ENCODE measurements at places on chromosomes 3 and 15.

- no peak for DNase-seq
Measured at GRCh38 chr3:171261487-171261886, 198.7 kb downstream of the TNIK start.

GRCh38 chr15:90871716-90872485, 3.5 kb downstream of the FURIN start:
- DNase-seq = no peak

DNA sequence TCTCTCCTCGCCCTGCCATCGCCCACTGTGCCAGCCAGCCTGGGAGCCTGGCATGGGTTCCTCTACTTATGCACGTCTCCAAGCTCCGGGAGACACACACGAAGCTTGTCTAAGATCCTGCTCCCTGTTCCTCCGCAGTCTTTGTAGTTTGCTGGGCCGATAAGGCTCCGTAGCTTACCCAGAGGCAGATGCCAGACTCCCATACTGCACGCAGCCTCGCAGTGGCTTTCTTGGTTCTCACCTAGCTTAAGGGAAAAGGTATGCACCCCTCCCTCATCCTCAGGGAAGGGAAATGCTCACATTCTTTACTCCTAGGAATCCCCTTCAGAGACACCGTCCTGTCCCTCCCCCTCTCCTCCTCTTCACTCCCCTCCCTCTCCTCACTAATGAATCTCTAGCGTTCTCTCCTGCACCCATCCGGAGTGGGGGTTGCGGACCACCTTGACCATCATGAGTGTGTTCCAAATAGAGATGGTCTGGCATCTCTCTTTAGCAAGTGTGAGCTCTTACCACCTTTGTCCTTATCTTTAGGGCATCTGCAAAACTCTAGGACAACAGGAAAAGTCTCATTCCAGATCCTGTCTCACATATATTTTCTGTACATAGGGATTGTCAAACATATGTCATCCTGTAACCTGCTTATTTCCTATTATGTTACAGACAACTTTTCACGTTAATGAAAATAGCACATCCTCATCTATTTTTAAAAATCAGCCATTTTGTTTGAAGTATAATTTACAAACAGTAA, 56.5 kb downstream of the TMEM266 start:
- DNase-seq = no peak

DNA sequence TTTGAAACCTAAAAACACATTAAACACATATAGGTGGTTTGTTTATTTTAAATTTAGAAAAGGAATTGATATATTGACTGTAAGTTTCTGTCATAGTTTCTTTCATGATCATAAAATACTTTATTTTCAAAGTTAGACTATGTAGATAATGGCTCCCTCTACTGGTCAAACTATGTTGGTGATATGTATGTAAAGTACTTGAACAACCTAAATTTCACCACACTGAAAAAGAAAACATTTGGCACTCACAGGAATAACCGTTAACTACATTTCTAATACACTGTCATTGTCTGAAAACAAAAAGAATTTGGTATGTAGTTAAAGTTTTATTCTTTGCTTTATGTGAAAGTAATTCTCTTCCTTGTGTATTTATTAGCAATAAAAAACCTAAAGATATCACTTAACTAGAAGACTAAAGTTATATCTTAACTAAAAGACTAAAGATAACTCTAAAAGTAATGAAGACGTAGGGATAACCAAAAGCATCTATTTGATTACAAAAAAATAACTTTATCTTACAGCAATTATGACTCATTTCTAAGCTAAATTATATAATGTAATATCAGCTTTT, 427.5 kb downstream of the VGLL3 start:
- DNase-seq = no peak

GRCh38 chr3:15820911-15821310, 23.1 kb upstream of the ANKRD28 start:
- no peak for DNase-seq

- DNase-seq = no peak
Measured at GRCh38 chr15:67854358-67854757, 14.5 kb upstream of the RNU6-1 start.

DNA sequence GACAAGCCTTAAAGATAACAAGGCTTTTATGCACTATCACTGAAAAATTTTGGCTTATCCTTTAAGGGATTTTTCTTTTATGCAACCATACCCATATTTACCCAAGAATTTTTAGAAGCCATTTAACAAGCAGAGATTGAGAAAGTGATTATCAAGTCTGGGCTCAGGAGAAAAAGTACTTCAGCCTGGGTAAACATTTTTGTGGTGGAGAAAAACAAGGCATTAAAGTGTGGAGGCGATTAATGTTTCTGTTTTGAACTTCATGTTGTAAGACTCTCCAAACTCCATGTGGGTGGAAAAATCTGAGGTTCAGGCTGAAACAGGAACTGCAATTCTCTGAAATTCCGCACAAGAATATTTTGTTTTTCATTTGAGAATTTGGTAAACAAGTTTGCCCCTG, 260.4 kb upstream of the KCNMB2 start:
- DNase-seq = no peak

- DNase-seq = no peak
Measured at GRCh38 chr15:66719471-66719870, 17.4 kb downstream of the SMAD6 start.

- DNase-seq = no peak
Measured at GRCh38 chr15:73983211-73983727, 8.8 kb downstream of the STOML1 start.

DNA sequence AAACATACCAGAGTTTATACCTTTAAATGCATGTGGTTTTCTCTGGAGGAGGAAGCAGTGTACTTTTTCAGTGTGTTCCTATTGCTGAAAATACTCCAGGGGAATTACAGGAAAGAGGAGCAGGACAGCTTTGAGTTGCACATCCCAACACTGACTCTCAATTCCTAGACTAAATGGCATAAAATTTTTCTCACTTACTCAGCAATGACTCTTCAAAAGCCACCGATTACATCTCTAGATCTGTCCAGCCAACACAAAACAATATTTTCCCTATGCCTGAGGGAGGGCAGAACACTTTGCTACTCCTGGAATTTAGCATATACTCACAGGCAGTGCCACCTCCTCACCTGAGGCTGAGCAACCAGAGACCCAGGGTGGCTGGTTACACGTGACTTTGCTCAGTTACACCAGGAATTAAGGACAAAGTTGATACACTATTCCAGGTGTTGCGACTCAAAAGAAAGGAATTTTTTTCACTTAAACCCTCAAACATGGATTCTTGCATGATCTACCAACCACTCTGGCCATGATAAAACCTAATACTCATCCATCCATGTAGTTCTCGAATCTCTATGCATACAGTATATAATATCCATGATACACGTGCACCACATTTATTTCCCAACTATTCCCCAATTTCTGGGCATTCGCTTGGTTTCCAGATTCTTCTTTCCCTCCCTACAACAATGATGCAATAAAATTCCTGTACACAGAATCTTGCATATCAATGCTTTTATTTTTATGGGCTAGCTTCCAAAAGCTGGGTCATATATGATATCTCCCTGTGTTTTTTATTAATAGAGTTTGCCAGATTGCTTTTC, 194.6 kb downstream of the THRB start:
- no peak for DNase-seq

- DNase-seq = no peak
Measured at GRCh38 chr15:45399381-45400212, 21.3 kb upstream of the GATM start.

GRCh38 chr3:183808355-183808754, 17.0 kb downstream of the MAP6D1 start:
- no peak for DNase-seq

DNA sequence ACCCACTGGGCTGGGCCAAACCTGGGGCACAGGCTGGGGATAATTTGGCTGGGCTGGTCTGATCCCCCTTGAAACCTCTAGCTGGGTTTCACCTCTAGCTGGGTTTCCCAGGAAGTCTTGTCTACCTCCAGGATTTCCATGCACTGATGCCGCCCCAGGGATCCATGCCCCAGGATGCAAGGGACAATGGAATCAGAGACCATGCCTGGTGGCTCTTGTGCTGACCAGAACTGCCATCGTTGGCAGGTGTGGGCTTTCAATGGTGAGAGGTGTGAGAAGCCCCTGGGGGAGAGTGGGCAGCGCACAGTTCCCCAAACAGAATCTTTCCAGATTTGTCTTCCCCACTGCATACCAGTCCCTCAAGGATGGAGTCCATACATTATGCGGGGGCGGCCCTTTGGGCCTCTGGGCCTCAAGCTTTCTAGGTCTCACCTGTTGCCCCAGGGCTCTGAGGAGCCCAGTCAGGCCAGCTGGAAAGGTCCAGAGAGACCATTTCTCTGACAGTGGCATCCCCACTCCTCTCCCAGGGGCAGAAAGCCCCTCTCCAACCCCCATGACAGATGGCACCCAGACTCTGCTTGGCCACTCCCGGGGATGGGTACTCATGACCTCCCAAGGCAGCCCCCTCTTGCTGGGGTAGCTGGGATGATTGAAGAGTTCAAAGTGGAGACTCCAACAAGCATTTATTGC, 35.4 kb downstream of the EPHB3 start:
- no peak for DNase-seq

DNA sequence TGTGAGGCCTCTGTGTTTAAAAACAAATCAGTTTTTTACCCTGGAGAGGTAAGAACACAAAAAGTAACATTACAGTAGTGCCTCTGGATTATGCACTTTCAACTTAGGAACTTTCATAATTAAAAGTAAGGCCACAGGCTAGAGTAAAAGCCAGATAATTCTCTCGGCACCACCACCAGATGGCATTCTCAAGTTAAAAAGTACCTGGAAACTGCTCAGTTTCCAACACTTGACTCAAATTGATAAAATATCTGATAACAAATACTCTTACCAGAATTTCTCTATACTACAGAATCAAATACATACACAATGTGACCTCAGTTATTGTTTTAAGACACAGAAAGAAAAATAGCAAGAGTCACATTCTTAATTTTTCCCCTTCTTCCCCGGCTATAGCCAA, 19.9 kb downstream of the SPICE1 start:
- no peak for DNase-seq

- no peak for DNase-seq
Measured at GRCh38 chr15:88489321-88489720, 21.8 kb downstream of the MRPS11 start.

- no peak for DNase-seq
Measured at GRCh38 chr3:42764561-42765295, 8.3 kb downstream of the CCDC13 start.

GRCh38 chr3:11381563-11381962, 109.4 kb downstream of the ATG7 start:
- DNase-seq = no peak

GRCh38 chr3:40502034-40502433, 3.8 kb upstream of the ZNF620 start:
- DNase-seq = no peak

- DNase-seq = no peak
Measured at GRCh38 chr15:67724691-67725375, 100.5 kb upstream of the SKOR1 start.

DNA sequence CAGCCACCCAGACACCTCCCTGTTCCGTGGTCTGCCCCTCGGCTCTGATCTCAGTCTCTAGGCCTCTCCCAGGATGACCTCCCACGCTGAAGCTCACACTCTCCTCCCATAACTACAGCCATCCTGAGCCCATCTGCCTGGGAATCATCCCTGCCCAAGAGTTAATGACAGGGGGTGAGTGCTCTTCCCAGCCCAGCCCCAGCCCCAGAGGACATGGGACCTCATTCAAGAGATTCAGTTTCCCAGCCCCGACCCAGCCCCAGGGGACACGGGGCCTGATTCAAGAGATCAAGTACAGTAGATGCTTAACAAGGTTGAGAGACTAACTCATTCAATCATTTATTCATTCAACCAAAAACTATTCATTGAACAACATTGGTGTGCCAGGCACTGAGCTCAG, 272.0 kb downstream of the XXYLT1 start:
- DNase-seq = no peak

GRCh38 chr3:16502347-16502908, 11.1 kb downstream of the RFTN1 start:
- no peak for DNase-seq

DNA sequence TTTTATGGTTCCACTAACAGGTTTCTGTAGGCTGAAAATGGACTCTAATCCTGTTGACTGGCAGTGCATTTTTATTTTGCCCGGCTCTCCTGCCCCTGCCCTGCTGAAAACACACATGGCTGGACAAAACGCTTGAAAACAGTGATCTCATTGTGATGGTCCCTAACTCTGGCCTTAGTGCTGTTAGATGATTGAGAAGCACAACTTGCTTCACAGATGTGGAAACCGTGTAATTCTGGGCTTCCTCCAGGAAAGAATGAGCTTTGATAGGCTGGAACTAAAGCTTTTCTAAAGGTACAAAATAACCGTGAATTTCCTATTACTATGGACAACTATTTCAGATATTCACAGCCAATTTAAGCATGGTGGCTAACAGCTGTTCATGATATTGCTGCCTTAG, 121.4 kb downstream of the VGLL3 start:
- no peak for DNase-seq

- DNase-seq = no peak
Measured at GRCh38 chr3:14344351-14344750, 58.1 kb upstream of the SLC6A6 start.

GRCh38 chr3:141104151-141104821, 53.1 kb downstream of the SPSB4 start:
- DNase-seq = no peak

DNA sequence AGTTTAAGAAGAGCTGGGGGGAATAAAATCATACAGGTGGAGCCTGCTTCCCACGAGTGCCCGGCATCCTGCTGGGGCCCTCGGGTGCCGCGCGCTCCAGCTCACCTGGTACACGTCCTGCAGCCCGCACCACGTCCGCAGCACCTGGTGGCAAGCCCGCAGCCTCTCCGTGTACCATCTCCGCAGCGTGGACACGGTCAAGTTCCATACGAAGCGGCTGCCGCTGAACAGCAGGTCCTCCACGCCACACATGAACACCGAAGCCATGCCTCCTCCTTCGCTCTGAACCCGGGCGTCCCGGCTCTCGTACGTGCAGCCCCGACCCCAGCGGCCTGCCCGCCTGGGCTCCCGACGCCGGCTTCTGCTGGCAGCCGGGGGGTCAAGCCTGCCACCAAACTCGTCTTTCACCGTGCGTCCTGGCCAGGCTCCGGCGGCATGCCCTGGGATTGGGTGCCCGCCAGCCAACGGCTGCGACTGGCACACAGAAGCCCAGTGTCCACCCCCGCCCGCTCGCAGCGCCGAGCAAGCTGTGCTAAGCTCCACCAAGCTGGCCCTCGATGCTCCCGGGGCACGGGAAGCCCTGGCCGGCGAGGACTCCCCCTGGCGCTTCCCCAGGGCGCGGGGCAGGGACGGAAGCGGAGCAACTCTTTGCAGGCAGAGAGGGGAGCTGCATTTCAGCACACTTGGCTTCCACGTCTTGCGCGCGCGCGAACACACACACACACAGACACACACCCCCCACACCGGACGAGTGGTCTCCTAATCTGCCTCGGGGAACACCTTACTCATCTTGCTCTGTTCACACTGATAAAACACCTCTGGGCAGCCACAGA, at the start of gene FRMD4B:
Gene FRMD4B, minus strand, starts transcription at position 366 of the 833 bp plus-strand sequence. Its CDS starts 99 bp downstream, at position 267.
- no peak for DNase-seq

- DNase-seq = no peak
Measured at GRCh38 chr3:4731543-4732111, 238.5 kb downstream of the ITPR1 start.

GRCh38 chr3:42871592-42872196, 4.0 kb downstream of the CYP8B1 start:
- no peak for DNase-seq

- no peak for DNase-seq
Measured at GRCh38 chr3:64645243-64645642, 42.6 kb downstream of the ADAMTS9 start.

- no peak for DNase-seq
Measured at GRCh38 chr15:39177561-39177960, 403.3 kb upstream of the THBS1 start.

GRCh38 chr3:169509359-169509758, 154.2 kb downstream of the MECOM start:
- no peak for DNase-seq

Data from stimulated activated CD4-positive, alpha-beta T cell treated with anti-CD3 and anti-CD28 coated beads, Interleukin-1b, Interleukin-23, amount 100 ng/mL, for 24 hours (primary cell).